ENCODE measurements at places on chromosomes 12 and 14. TPM values are rescaled to one million over a fixed set of nuclear protein-coding genes. Genes with fewer than 3 reads are reported as not detected.

DNA sequence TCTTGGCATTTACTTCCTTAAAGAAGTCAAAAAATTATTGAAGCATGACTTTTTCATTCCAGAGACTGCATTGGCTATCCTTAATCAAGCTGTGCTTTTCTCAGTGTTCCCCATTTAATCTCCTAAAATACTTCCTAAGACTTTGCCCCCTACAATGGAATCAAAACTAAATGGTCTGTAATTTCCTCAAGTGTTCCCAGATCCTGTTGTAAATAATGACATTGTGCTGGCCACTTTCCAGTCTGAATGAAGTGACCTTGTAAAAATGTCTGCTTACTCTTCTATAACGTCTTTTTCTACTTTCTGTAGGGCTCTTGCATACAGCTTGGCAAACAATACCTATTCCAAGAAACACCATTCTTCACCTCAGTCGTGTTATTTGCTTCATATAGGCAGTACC lies 45.3 kb upstream of the MBIP start:
- no peak for DNase-seq

SETD1B gene
- 1.8 TPM for total RNA-seq

AHSA1 gene
- 241 TPM for total RNA-seq

TGM1 gene
- total RNA-seq: 3.2 TPM

GRCh38 chr14:24403294-24403998 lies 4.6 kb downstream of the NYNRIN start:
- DNase-seq: no peak

All from HepG2 (cell line).